Caki2 (cell line): ENCODE measurements at places on chromosomes 13 and 19. TPM values are rescaled to one million over a fixed set of nuclear protein-coding genes. Genes with fewer than 3 reads are reported as not detected.

The KCNK6 gene
- total RNA-seq: 0.27 TPM in 1 of 2 replicates, not detected in the other

The DKKL1 gene
- total RNA-seq: 0.30 TPM in 1 of 2 replicates, not detected in the other

- DNase-seq: no peak
Observed at GRCh38 chr13:53004573-53004972, 24.0 kb upstream of the OLFM4 start.

GRCh38 chr13:82681535-82681934, 1200.7 kb downstream of the SLITRK1 start:
- no peak for DNase-seq

DNA sequence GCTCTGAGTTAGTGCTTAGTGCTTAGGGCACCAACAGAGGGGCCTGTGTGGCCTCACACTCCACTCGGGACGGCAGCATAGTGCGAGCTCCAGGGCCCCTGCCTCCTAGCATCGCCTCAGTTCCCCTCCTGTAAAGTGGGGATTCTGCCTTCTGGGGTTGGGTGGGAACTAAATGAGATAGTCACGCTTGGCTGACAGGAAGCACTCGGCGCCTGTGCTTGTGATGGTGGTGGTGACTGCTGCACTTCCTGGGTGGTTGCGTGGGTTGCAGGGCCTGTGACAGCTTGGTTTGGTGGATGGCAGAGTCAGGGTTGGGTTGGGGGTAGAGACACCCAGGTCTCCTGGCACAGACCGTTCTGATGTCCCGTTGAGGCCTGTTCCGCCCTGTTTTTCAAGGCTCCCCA, 7.7 kb downstream of the PLEKHF1 start:
- no peak for DNase-seq

- DNase-seq: no peak
Observed at GRCh38 chr13:43124490-43124889, 101.1 kb downstream of the DNAJC15 start.

DNA sequence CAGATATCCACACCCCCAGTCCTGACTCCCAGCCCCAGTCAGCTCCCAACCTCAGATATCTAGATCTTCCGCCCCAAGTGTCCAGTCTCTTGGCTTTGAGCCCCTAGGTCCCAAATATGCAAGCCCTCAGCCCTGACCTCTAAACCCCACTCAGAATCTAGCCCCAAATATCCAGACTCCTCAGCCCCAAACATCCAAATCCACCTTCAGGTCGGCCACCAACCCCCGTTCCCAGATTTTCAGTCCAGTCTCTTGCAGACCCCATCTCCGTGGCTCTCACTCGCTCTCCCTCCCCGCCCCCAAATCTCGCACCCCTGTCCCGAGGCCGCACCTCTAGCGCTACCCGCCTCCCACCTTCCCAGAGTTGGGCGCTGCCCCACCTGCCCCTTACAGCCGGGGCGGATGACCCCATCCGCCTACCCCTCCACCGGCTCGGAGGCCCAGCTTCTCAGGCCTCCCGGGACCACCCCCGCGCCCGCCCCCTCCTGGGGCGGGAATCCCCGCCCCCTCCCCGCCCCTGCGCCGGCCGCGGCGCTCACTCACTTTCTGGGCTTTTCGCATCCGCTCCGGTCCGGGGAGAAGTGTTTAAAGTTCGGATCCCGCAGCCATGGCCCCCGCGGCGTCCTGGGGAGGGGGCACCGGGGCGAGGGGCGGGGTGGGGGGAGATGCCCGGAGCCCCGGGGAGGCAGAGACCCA, 604 bp downstream of the ERFL start:
- DNase-seq: no peak
